ENCODE measurements at places on chromosomes 1 and 21.

DNA sequence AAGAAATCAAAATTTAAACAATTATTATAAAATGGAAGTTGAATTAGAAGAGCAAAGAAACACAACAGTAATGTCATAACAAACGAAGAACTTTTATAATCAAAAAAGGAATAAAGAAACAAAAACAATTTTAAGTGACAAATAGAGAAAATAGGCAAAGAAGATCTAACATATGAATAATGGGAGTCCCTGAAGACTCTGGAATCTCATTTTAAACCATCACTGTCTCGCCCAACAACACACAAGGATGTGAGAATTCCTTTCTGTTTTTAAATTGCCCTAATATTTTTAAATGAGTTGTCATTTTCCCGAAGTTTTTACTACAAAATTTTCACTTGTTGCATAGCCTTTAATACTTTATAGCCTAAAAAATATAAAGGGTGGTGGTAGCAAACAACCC lies 4.3 kb upstream of the NDC1 start:
- no peak for DNase-seq

- peak; percentile 58 for DNase-seq
These were observed 146.2 kb upstream of the KRTAP19-8 start for GRCh38 chr21:31184459-31184858.

DNA sequence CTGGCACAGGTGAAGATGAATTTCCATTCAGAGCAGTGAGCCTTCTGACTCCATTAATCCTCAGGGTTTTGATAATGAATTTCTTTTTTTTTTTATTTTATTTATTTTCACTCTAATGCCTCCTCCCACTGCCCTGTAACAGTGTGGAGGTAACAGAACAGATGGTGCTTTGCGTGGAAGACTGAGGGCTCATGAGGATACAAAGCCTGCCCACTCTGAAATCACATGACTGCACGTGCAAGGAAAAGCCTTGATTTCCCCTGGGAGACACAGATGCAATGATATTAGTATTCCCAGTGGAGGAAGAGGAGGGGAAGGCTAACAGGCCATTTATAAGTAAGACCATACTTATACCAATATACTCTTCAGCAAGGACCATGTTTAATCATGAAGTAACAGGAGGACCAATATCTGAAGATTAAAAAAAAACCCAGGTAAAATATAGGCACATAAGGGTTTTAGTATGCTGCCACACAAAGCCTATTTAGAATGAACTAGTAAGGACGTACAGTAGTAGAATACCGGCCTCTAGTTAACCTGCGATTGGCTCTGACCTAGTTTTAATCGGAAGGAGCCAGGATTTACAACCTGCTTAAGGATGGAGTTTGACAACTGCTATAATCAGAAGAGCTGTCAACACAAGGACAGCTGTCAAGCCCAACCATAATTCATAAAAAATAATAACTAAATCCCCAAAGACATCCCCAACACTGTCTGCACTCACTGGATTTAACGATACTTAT lies 69.6 kb downstream of the LHX4 start:
- no peak for DNase-seq

DNA sequence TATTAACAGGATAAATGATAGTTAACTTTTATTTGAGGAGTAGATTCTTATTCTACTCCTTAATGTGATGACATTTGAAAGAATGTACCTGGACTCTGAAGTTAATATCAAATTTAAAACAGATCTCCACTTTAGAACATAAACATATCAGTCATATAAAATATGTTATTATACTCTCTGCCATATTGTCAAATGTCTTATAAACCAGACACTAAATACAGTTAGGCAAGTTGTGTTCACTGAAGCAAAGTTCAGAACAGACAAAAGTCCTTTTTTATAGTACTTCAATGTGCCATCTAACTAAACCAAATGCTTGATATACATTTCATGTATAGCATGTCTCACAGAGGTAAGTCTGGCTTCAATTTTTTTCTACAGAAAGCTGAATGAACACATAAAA lies 285.2 kb downstream of the AKT3 start:
- DNase-seq: no peak

GRCh38 chr1:115678141-115678540 lies 36.4 kb downstream of the VANGL1 start:
- no peak for DNase-seq

DNA sequence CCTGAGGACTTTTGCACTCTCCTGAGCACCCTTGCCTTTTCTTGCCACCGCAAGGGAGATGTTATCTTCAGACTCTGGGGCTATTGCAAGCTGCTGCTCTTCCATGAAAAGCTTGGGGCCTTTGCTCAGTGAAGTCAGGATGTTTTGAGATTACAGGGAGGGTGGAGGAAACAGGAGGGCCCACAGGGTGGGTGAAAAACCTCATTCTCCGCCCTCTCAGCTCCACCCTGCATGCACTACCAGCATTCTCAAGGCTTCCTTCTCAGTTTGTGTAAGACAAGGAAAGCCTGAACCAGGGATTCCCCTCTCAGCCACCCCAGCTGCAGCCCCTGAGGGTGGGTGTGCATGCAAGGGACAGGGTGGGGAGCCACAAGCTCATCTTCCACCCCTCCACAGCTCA lies 25.8 kb upstream of the ZNF648 start:
- no peak for DNase-seq

- no peak for DNase-seq
These were observed 83.4 kb downstream of the VPS26C start for GRCh38 chr21:37183749-37184148.

- no peak for DNase-seq
These were observed 248.4 kb upstream of the LRRC7 start for GRCh38 chr1:69319287-69319686.

GRCh38 chr1:200861937-200862647 lies 10.7 kb upstream of the GPR25 start:
- no peak for DNase-seq

All from stimulated activated CD4-positive, alpha-beta T cell treated with anti-CD3 and anti-CD28 coated beads, Interleukin-1b, Interleukin-23, amount 100 ng/mL, for 24 hours (primary cell).